ENCODE measurements at places on chromosomes 2 and 18.

DNA sequence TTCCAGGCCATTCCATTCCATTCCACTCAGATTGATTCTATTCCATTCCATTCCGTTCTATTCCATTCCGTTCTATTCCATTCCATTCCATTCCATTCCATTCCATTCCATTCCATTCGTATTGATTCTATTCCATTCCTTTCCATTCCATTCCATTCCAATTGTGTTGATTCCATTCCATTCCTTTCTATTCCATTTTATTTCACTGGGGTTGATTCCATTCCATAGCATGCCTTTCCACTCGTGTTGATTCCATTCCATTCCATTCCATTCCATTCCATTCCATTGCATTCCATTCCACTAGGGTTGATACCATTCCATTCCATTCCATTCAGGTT, 1142.3 kb downstream of the RPIA start:
- DNase-seq = no peak

DNA sequence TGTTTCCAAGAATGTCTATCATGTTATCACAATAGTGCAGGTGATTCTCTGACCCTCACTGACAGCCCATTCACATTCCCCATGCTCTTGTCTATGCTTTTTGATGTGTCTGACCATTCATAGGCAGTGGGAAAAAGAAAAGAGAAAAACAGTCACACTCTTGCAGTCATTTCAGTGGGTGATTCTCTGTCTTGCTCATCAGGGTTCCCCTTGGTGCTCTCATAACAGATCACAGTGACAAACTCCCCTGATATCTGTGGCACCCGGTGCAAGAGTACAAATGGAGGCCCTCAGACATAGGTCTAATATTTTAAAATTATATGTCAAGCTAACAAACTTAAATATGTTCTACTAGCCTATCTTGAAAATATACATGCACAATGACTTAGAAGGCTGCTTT, 72.7 kb upstream of the PPP1CB start:
- no peak for DNase-seq

- no peak for DNase-seq
Observed at GRCh38 chr2:228689053-228689452, 507.6 kb upstream of the SPHKAP start.

DNA sequence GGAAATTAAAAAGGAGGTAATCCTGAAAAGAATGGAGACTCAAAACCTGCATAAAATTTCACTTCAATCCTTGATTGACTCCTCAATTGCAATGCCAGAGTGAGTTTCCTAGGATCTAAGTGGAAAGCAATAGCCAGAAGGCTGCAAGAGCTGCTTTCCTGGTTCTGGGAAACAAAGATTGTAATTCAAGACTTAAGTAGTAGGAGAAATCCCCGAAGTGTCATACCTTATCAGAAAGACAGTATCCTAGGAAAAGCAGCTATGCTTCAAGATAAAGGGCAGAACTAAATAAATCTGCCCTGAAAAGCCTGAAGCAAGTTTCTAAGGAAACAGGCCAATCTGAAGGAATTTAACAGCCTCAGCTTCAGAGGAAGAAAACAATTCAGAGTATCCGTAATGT, 390.2 kb downstream of the DSC3 start:
- DNase-seq = no peak

- DNase-seq = no peak
Observed at GRCh38 chr18:78128004-78128403, 851.6 kb upstream of the SALL3 start.

GRCh38 chr2:15010346-15010745, 377.8 kb downstream of the LRATD1 start:
- DNase-seq = no peak

DNA sequence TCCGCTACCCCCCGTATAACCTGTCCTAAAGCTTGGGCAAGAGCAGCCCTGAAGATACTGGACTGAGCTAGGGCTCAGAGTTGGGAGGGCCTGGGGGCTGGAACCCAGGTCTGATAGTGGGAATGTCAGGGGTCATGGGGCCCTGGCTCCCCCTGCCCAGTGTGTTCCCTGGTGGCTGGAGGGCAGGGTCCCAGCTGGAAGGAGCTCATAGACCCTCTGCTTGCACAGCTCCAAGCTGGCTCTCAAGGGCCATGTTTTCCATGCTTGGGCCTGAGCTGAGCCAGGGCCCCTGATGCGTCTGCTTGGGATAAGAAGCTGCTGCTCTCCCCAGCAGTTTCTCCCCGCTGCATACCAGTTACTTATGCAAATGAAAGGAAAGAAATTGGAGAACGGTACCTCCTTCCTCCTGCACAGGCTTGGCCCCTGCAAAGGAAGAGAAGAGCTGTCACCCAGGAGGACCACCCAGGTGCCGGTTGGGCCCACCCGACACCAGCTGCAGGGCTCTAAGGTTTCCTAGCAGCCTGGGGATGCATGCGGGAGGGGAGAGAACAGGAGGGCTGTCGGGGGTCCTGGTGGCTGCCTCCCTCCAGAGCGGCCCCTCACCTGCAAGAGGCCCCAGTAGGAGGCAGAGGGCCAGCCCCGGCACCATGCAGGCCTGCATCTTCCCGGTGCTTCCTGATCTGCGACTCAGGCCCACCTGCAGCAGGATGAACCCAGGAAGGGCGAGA, 628 bp downstream of the OTOS start:
- DNase-seq = no peak

DNA sequence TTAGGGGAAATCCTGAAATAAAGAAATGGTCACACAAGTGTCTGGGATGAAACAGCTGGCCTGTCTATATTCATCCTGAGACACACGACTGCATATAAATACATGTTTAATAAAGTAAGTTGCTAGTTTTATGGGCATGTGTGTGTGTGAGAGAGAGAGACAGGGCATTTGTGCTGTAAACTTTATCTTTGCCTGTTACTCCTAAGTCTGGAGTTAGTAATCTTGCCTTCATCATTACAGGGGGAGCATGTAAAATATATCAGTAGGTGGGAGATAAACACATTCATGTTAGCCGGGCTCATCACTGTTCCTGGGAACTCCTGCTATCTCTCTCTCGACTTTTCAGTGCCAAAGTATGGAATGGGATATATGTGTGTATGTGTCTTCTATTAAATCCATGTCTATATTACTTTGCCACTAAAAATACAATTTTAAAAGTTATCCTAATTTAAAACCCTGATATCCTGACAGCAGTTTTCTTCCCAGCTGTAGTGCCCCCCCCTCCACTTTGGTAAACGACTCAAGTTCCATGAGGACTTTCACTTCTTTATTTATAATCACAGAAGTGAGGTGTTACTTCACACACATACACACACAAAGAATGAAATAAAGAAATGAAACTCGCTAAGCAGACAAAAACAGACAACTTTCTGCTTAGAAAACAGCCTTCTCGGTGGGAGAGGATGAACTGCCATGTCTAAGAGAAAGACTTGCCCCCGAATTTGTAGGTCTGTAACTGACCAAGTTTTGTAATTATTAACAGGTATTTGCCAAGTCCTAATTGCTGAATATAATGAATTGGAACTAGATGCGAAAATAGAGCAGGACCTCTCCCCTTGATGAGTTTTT, 947 bp downstream of the ZEB2 start:
- no peak for DNase-seq

- DNase-seq = no peak
Observed at GRCh38 chr2:110740747-110741349, 8.5 kb downstream of the ACOXL start.

GRCh38 chr2:156852681-156853080, 404.8 kb upstream of the GALNT5 start:
- no peak for DNase-seq

GRCh38 chr18:13463526-13464210, 245.1 kb downstream of the LDLRAD4 start:
- DNase-seq = no peak

GRCh38 chr2:127342101-127342500, 45.7 kb downstream of the MAP3K2 start:
- DNase-seq = no peak
